ENCODE measurements at places on chromosomes 6 and 20.

DNA sequence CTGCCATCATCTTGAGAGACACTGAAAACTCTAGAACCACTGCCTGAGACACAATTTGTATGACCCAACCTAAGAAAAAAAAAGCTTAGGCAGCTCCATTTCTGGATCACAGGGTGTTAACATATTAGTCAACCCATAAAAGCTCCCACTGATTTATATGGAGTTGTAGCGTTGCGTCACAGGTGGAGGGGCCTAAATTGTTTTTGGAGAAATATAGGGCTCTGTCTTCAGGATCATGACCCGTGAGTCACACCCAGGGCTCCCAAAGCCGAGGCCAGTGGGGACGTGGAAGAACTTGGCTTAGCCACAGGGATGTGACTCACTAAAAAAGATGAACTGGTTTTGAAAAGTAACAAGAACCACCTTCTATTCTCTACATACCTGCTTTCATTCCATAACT, 116.5 kb upstream of the BMP2 start:
- no peak for DNase-seq

- no peak for DNase-seq
Observed at GRCh38 chr6:1724124-1724523, 114.4 kb downstream of the FOXC1 start.

GRCh38 chr6:22132656-22133055, 164.2 kb downstream of the PRL start:
- no peak for DNase-seq

DNA sequence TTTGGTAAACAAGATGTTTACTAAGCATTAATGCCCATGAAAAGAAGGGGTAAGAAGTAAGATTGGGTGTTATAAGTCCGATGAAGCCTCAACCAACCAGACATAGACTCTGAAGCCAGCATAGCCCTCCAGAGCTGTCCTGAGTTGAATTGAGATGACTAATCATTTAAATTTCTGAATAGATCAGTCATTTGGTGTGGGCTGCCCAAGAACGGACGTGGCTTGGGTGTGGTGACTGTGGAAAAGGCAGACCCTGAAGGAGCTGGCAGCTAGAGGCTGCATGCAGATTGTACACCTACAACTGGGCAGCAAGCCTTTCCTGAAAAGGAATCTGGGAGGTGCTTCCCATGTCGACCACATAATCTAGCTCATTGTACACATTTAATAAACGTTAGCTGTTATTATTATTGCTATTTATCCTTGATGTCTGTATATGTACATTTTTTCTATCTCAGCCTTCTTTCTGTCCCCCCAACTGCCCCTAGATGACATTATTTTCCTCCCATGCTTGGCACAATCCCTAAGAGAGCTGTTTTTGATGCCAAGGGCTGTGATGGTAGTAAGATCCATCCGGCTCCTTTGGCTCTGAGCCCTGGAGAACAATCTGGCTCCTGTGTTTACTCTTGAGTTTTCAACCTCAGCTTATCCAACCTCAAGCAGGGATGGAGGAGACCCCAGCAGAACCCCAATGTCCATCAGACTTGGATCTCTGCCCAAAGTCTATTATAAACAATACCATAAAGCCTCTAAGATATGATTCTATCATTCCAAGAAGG, 57.6 kb upstream of the JAG1 start:
- no peak for DNase-seq

DNA sequence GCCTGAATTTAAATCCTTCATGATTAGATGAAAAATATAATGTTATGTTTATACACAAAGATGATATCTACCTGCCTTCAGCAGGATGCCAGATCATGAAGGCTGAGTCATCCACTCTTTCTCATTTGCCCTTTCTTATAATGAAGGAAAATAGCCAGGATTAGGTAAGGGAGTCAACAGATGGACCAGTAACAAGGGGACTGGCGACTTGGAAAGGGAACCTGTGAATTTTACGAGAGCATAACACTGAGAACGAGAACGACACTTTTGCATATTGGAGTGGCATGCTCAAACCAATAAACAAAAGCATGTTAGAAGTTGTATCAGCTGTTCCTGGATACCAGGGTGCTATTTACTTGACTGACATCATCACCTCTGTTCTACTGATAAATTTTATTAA, 154.0 kb downstream of the LAMP5 start:
- DNase-seq = no peak

- DNase-seq = no peak
Observed at GRCh38 chr6:23013776-23014175, 444.4 kb downstream of the HDGFL1 start.

DNA sequence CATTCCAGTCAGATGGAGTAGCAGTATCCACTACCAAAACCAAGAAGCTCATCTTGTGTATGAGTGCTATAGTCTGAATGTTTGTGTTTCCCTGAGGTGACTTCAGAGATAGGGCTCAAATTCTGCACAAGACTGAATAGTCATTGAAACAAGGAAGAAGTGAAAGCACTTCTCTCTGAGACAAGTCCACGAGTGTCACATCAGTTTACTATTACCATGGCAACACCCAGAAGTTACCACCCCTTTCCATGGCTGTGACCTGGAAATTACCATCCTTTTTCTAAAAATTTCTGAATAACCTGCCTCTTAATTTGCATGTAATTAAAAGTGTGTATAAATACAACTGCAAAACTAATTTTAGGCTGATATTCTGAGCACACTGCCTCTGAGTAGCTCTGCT, 682.1 kb upstream of the ADGRB3 start:
- no peak for DNase-seq

- no peak for DNase-seq
Observed at GRCh38 chr6:33143113-33143770, 49.0 kb downstream of the COL11A2 start.

GRCh38 chr6:151616091-151616513, 122.3 kb downstream of the CCDC170 start:
- DNase-seq = no peak

- no peak for DNase-seq
Observed at GRCh38 chr6:315921-316752, 23.9 kb downstream of the DUSP22 start.

GRCh38 chr6:12865671-12866181, 149.2 kb downstream of the PHACTR1 start:
- DNase-seq = no peak

DNA sequence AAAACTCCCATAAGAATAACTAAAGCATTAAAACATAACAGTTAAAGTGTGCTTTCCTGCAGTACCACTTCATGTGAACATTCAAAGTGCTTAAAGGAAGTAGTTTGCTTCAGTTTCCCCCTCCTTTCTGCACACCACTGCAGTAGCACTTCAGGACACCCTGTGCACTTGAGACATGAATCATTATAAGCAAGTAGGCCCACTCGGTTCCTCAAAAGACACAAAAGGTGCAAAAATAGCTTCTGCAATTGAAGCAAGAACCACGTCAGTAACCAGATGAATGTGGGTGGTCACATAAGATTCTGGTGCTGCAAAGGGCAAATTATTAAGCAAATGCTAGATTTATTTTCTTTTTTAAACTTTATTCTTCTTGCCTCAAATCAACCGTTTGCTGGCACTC, 160.6 kb downstream of the HIVEP2 start:
- DNase-seq = no peak

DNA sequence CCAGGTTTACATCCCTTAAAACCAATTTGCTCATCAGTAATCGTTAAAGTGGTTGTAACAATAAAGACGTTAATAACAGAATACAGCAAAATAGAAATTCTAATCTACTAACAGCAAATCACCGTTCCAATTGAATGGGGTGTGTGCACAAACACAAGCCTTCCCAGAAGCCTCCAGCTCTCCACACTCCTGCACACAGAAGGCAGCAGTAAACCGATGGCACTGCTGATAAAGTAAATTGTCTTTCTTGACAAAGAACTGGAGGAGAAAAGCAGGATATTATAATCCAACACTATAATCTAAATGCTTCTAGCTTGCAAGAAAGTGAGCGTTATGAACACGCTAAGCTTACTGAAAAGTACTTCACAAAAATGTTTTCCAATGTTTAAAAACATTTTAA, 7.0 kb downstream of the ZNF217 start:
- DNase-seq = no peak

DNA sequence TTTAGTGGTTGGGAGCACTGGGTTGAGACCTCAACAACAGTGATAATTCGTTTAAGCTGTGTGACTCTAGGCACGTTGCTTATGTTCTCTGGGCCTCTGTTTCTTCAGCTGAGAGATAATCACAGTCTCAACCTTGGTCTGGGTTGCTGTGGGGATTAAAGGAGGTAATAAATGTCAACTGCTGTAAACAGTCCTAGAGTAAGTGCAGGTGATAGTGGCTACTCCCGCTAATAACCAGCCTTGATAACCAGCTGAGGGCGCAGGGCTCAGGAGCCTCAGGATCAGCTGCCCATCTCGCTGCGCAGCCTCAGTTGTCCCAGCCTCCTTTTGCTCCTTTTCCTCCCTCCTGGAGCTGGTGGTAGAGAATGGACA, 58.0 kb downstream of the JARID2 start:
- no peak for DNase-seq

GRCh38 chr6:154962753-154963152, 32.4 kb upstream of the TIAM2 start:
- no peak for DNase-seq
